Heart right ventricle (tissue), 16 donors: ENCODE measurements at places on chromosomes 13 and 19. TPM values are rescaled to one million over a fixed set of nuclear protein-coding genes. Genes with fewer than 3 reads are reported as not detected.

GRCh38 chr13:42883771-42884467 is 102.5 kb downstream of the FAM216B start:
- DNase-seq: no peak

GRCh38 chr19:39672473-39672872 is 16.8 kb downstream of the LGALS16 start:
- no peak for DNase-seq

DNA sequence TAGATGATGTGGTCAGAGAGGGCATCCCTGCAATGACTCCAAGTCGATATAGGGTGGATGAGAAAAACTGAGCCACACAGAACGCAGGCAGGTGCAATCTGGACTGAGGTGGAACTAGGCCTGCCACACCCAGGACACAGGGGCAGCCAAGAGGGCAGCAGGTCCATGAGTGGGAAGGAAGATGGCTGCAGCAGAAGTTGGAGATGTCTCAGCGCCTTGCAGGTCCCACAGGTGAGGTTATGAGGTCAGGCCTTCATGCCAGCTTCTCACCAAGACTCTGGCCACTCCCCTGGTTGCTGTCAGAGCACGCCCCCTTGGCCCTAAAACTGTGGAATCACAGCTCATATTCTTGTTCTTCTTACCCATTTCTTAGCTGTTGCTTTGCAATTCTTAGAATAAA is 147.7 kb upstream of the VSTM2B start:
- no peak for DNase-seq

DNA sequence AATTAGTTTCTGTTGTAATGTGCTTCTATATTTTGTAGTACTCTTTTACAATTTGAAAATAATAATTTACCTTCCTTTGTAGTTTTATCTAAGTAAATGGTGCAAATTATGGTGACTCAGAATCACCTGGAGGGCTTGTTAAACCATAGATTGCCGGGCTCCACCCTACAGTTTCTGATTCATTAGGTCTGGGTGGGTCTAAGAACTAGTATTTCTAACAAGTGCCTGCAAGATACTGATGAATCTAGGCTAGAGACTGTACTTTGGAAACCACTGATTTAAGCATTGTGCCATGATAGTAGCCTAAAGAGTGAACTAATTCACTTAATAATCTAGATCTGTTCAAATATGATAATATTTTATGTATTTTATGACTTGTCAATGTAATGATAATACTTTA is 437.4 kb upstream of the SPRY2 start:
- DNase-seq: no peak

DNA sequence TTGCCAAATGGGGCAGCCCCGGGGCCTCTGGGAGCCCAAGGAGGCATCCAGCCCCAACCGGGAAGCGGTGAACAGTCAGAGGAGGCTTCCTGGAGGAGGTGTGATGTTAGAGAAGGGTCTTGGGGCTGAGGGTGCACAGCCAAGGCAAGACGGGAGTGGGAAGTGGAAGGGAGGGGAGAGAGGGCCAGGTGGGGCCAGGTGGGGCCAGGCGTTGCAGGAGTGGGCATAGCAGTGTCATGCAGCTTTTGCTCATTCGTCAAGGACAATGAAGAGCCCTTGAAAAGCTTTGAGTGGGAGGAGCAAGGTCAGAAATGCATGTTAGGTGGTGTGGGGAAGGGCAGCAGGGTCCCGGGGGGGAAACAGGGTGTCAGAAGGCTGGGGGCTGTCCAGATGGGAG is 1.8 kb downstream of the FBN3 start:
- no peak for DNase-seq

GRCh38 chr19:2987797-2988196 is 10.4 kb downstream of the TLE6 start:
- DNase-seq: no peak

GRCh38 chr13:35888457-35888883 is 242.7 kb downstream of the DCLK1 start:
- DNase-seq: no peak

- DNase-seq: no peak
These were observed 884 bp upstream of the CBY2 start for GRCh38 chr13:45700971-45701900.

DNA sequence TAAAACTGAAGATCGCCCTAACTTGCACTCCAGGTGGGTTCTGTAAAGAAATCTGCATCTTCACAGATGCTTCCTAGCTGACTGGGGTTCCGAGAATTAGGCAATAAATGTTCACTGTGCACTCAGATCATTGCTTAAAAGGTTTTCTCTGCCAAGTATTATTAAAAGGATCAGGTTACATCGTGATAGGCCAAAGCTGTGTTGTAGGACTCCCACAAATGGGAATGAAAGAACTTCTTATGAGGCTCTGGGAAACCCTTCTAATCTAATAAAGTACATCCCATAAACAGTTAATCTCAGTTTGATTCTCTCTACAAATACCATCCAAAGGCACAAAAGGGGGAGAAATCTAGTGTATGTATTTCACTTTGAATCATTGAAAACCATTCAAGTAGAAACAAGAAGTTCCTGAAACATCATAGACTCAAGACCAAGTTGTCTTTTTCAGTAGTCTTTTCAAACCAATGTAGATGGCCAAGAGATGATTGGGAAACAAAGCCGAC is 7.1 kb upstream of the POU4F1 start:
- no peak for DNase-seq

DNA sequence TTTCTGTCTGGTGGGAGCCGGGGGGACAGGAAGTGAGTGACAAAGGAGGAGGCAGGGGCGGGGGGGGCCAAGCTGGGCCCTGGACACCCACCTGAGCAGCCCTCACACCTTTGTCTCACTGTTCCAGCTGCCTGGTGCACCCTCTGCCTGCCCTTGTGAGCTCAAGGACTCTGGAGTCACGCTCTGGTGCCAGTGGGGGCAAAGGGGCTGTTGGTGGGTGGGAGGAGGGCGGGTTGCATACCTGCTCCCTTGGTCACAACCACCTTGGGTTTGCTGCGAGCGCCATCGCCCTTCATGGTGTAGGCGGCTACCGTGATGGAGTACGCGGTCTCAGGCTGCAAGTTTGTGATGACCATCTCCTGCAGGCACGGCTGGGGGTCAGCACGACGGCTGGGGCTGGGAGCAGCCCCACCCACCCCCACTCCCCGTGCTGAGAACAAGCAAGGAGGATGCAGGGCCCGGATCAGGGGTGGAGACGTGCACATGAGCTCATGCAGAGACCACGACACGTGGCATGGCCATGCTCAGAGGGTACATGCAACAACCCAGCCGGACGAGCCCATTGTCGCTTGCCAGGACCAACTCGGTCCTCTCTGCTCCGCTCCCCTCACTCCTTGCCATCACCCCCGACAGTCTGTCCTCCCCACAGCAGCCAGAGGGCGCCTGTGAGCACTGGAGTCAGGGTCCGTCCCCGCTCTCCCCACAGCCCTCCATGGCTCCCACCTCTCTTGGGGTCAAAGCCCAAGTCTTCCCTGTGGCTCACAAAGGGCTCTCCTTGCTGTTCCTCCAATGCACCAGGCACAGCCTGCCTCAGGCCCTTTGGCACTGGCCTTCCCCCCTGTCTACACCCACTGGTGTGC is 114.9 kb downstream of the PTPRS start:
- no peak for DNase-seq

DNA sequence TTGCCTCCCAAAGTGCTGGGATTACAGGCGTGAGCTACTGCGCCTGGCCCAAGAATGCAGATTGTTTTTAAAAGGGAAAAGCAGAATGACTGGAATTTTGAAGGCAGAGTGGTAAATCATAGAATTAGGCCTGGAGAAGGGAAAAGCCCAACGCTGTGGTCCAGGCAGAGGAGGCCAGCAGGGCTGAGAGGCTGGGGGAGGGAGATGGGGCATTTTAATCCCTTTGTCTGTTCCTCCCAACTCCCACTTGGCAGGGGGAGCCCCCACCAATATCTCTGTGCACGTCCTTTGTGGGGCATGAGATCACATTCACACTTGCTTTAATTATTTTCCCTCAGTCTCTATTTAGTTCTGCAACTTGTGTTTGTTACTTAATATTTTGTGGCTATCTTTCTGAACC is 54.4 kb upstream of the RANBP3 start:
- DNase-seq: no peak

DNA sequence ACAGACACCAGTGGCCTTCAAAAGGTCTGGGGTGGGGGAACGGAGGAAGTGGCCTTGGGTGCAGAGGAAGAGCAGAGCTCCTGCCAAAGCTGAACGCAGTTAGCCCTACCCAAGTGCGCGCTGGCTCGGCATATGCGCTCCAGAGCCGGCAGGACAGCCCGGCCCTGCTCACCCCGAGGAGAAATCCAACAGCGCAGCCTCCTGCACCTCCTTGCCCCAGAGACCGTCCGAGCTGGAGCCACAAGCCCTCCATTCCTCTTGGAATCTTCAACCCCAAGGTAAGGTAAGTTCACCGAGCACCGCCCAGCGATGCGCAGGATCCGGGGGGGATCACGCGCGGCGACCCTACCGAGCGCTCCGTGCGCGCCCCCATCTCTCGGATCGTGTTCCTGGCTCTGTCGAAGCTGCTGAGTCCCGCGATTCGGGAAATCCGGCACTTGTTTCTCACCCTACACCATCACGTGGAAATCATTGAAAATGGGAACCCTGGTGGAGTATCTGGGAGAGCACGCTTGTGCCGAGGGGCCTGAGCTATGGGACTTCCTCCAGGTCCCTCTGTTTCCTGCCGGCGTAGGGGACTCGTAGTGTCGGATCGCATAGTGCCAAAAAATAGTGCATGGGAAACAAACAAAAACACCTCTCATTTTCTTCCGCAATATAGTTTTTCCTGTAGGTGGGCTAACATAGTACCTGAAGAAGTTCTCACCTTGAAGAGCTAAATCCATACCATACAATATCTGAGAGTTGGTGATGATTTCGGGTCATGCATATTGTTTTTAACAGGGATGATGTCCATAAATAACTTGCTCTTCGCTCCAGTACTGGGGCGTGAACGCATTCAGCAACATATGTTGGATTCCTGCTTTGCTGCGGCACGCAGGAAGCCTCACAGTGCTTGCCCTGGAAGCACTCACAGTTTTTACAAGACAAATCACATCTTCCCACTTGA is 9.3 kb downstream of the PDX1 start:
- DNase-seq: no peak

- no peak for DNase-seq
These were observed 14.5 kb upstream of the KLK4 start for GRCh38 chr19:50925734-50926133.

GRCh38 chr13:49210669-49211068 is 9.5 kb upstream of the MLNR start:
- no peak for DNase-seq

DNA sequence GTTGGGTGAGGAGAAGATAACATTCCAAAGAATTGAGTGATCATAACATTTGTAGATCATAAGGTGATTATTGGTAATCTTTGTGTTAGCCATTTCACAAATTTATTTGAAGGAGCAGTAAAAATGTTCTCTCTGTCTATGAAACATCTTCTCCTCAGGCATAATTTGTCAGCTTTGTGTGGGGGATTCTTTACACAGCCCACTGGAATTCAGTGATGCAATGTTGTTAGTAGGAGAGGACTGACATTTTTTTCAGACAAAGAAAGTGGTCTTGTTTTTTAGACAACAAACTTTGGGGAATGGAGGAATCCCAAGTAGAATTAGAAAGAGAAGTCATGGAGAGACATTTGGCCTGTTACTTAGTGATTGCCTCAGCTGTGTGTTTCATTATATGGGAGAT is 100.3 kb downstream of the ITGBL1 start:
- no peak for DNase-seq

GRCh38 chr13:40779796-40780285 is 8.9 kb upstream of the MRPS31 start:
- no peak for DNase-seq

DNA sequence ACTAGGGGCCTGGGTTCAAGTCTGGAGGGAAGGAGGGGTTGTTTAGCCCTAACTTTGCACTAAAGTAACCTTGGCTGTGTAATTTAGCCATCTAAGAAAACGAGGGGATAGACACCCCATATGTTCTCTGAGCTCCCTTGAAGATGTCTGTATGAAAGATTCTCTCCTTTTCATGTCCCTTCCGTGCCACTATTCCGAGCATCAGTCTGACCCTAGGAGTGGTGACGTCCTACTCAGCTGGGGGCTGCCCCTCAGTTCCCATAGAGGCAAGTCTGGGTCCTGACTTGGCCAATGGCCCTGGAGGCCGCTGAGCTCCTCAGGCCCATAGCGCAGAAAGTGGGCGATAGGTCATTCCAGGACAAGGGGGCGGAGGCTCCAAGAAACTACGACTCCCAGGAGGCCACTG is 790 bp upstream of the WDFY2 start:
- DNase-seq: no peak

ZNF442 gene
- 0.95 TPM for polyA plus RNA-seq

CPB2 gene
- polyA plus RNA-seq: not detected

DNAAF3 gene
- 5.9 TPM for polyA plus RNA-seq

SLC10A2 gene
- not detected for polyA plus RNA-seq

TUBA3C gene
- 0.06 TPM for polyA plus RNA-seq

PTPRH gene
- 6.1 TPM for polyA plus RNA-seq

KCNN4 gene
- 1.4 TPM for polyA plus RNA-seq
